ENCODE measurements at places on chromosomes 12 and 14. TPM values are rescaled to one million over a fixed set of nuclear protein-coding genes. Genes with fewer than 3 reads are reported as not detected.

Gene EML5
- 5.2 TPM for total RNA-seq

Gene LRRK2
- total RNA-seq = 28.4 TPM

Gene TMEM119
- not detected for total RNA-seq

Gene RDH5
- total RNA-seq = 19.6 TPM

Gene ACOT4
- not detected for total RNA-seq

Gene FAM186B
- total RNA-seq = 2.8 TPM

Gene ACVRL1
- total RNA-seq = not detected

Gene NELL2
- 0.85 TPM for total RNA-seq

DNA sequence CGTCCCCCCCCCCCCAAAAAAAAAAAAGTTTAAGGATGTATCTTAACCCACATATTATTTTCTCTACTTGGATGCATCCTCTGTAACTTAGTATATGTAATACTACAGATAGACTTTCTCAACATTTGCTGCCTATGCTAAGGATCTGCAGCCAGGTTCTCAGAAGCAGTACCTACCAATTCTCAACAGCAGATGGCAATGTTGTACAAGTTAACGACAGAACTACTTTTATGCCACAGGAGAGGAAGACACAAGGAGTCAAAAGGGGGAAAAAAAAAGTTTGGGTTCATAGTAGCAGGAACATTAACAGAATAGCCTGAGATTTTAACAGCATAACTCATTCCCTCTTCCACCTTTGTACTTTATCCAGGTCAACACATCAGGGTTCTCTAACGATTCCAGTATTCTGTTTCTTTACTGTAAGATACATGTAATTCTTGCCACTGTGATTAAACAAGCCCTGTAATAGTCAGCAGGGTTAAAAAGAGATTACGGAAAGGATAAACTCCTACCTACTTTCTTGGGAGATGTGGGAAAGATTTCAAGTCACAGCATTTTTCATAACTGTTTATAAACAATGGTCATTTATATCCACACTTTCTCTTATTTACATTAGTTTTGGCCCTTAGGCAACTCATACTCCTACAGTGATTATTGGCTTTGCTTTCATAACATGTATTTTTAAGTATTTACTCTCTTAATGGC lies 5.7 kb upstream of the NEK9 start:
- DNase-seq = peak; percentile 82

DNA sequence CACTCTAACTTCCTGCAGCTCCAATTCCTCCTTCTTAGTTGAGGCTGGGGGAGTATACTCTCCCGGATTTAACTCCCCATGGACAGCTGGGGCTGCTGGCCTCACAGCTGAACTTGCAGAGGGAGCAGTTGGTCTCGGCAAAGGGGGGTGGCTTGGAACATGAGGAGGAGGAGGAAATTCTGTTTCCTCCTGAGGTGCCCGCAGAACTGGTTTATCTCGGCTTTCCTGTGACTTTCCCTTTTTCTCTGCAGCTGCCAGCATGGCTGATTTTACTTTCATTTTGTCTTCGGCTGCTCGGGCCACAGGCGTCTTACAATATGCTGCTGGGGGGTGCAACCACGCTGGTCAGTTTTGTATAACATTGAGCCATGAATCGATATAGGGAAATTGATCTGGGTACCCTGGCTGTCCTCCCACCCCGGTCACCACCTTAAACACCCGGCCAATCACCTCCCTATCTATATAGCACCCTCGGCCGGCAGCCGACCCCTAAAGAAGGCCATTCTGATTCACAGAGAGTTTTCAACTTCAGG lies 1317.6 kb downstream of the TMEM121 start:
- peak; percentile 63 for DNase-seq

DNA sequence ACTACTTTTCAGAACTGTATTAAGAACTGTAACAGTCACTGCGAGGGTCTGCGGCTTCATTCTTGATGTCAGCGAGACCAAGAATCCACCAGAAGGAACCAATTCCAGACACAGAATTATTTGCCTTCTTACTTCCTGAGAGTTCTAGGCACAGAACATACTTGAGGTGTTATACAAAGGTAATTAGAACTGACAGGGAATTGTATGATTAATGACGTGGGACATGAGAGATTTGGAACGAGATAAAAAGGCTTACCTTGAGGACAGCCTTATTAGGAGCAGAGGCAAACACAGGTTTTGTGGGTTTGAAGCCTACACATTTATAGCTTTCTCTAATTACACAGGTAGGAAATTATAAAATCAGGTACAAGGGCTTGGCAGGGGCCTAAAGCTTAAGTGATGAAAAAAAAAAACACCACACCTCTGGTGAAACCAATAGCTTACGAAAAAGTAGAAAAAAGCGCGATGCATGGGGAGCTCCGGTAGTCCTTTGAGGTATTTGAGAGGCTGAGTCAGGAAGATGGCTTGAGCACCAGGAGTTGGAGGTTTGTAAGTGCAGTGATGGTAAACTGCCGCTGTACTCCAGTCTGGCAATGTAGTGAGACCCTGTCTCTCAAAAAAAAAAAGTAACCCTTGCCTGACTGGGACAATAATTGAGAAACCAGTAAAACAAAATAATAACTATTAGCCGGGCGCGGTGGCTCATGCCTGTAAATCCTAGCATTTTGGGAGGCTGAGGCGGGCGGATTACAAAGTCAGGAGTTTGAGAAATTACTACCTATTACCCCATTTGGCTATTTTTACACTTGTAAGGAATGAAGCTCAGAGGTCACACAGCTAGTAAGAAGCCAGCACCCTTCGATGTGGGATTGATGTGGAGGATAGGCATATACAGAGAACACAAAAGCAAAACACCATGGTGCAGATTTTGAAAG lies 795 bp upstream of the ACOT2 start:
- no peak for DNase-seq

- no peak for DNase-seq
Observed at GRCh38 chr12:69873429-69873828, 48.4 kb downstream of the MYRFL start.

DNA sequence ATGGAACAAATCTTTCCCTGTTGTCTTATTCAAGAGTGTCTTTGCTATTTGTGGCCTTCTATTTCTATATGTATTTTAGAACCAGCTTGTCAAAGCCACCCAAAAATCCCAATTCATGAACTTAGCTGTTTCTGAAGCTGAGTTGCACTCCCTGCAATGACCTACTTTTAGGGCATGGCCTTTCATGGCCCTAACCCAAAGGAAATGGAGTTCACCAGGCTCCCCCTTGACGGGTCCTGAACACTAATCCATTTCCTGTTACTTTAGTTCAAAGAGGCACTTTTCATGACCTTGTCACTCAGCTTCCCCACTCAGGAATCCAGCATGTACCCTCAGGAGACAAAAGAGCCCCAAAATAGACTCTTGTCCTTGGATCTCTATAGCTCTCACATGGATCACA lies 7.6 kb downstream of the TMED8 start:
- DNase-seq = peak; percentile 33

DNA sequence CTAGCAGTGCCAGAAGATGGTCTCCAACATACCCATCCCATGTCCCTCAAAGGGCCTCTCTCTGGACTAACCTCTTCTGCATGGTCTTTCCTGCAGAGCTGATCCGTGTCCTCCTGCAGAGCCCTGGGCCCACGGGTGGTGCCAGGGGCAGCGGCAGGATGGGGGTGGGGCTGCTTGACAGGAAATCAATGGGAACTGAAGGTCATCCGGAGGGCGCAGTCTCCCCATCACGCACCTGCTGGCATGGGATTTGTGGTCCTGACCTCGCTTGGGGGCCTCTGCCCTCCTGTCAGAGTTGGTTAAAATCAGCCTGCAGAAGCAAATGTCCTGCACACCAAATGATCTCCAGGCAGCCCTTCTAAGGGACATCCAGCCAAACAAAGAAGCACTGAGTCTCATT lies 110.2 kb downstream of the DPF3 start:
- DNase-seq = no peak

GRCh38 chr14:57060276-57060955 lies 208.3 kb downstream of the EXOC5 start:
- no peak for DNase-seq

DNA sequence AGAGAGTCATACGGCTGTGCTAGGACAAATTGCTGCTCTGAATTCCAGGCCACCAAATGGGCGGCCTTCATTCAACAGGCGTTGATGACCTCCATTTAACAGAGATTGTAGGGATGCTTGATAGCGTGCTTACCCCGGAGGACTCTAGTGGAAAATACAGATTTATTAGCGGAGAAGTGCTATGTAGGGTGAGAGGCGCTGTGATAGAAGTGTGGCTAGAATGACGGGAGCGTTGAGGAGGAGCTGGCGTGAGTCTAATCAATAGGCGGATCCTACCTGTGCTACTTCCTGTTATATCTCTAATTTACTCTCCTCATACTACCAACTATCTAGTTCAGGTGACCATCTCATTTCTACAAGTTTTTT lies 668 bp downstream of the MRPS35 start:
- DNase-seq = peak; percentile 38

- peak; percentile 12 for DNase-seq
Observed at GRCh38 chr12:42299392-42300308, 26.2 kb downstream of the ZCRB1 start.

DNA sequence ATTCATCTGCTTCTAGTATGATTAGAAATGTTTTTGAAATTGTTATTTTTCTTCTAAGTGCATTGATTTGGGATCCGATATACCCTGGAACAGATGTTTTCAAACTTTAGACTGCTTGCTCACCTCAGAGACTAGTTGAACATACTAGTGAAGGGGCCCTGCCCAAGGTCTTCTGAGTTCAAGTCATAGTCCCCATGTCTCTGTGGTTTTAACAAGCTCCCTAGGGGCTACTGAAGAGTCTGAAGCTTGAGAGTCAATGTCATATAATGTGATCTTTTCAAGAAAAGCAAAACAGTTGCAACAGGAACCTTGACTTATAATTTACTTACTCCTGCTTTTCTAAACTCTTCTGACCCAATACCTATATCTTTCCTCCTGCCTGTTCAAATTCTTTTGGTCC lies 7.5 kb upstream of the UBE2N start:
- DNase-seq = peak; percentile 28

DNA sequence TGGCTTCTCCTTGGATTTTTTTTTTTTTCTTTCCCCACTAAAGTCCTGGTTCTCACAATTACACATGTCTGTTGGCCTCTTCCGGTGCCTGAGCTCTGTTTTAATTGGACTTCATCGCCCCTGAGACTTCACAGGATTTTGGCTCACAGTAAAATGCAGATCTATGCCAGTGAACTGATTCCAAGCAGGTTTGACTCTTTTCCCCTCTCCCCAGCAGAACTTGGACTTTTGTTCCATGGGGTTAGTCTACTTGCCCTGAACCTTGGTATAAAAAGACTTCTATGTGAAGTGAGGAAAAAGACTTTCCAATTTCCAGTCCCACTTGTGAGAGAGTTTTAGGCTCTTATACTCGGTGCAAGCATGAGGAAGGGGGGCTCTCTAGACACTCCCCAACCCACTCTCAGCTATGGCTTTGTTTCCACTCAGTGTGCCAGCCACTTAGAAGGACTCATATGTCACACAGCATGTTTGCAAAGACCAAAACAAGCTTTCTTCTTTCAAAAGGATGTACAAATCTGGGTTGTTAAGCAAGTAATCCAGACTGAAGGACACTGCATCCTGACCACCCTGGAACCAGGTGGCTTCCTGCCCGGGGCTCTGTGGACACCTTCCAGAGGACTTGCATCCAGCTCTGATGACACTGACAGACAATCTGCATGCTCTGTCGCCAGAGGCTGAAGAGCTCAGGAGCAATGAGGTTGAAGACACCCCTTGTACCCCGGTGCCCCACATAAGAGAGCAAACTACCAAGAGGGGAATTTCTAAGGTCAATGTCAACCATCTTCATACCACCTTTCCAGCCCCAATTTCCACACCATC lies 221.9 kb upstream of the EGLN3 start:
- no peak for DNase-seq
